ENCODE measurements at places on chromosomes 1 and 21. TPM values are rescaled to one million over a fixed set of nuclear protein-coding genes. Genes with fewer than 3 reads are reported as not detected.

SLC22A15 gene
- total RNA-seq: 0.50 TPM

LRIF1 gene
- 14.0 TPM for total RNA-seq

SCP2 gene
- 90.3 TPM for total RNA-seq

UBASH3A gene
- 0.21 TPM for total RNA-seq

SLC1A7 gene
- 1.2 TPM for total RNA-seq

HAX1 gene
- 148 TPM for total RNA-seq

AJAP1 gene
- total RNA-seq: 0.07 TPM

LDLRAD1 gene
- total RNA-seq: not detected

RAB42 gene
- 0.73 TPM for total RNA-seq

CELA3B gene
- total RNA-seq: 1.7 TPM

Data from psoas muscle (tissue), 8 donors.